Suprapubic skin (tissue), 4 donors: ENCODE measurements at places on chromosomes 11 and 22. TPM values are rescaled to one million over a fixed set of nuclear protein-coding genes. Genes with fewer than 3 reads are reported as not detected.

TEX54 gene
- not detected for total RNA-seq

RSF1 gene
- 121 TPM for total RNA-seq

ADORA2A gene
- total RNA-seq = 3.4 TPM

GGTLC2 gene
- not detected for total RNA-seq

MS4A7 gene
- total RNA-seq = 0.86 TPM

UPK3A gene
- total RNA-seq = not detected

TMEM218 gene
- total RNA-seq = 12.6 TPM

HMBS gene
- 18.4 TPM for total RNA-seq

CTSW gene
- total RNA-seq = 1.4 TPM

MUC6 gene
- total RNA-seq = not detected

SYCE3 gene
- not detected for total RNA-seq

SPTBN2 gene
- total RNA-seq = 544 TPM

FAM181B gene
- 0.18 TPM for total RNA-seq

ATXN10 gene
- total RNA-seq = 79.0 TPM

TMEM134 gene
- total RNA-seq = 155 TPM

HTR3A gene
- not detected for total RNA-seq

MPST gene
- total RNA-seq = 144 TPM

SLC22A12 gene
- total RNA-seq = not detected

CD3G gene
- 1.2 TPM for total RNA-seq

TYR gene
- total RNA-seq = 22.2 TPM

MUC5AC gene
- not detected for total RNA-seq

FGF4 gene
- total RNA-seq = not detected

MFRP gene
- total RNA-seq = not detected

IGLL5 gene
- not detected for total RNA-seq

GALR3 gene
- not detected for total RNA-seq

BATF2 gene
- not detected for total RNA-seq

CDCA5 gene
- total RNA-seq = 0.91 TPM

TKFC gene
- 52.8 TPM for total RNA-seq
